Suprapubic skin (tissue), 4 donors: ENCODE measurements at places on chromosomes 3 and 15. TPM values are rescaled to one million over a fixed set of nuclear protein-coding genes. Genes with fewer than 3 reads are reported as not detected.

- DNase-seq = no peak
These were observed 175.8 kb upstream of the STT3B start for GRCh38 chr3:31356941-31357340.

DNA sequence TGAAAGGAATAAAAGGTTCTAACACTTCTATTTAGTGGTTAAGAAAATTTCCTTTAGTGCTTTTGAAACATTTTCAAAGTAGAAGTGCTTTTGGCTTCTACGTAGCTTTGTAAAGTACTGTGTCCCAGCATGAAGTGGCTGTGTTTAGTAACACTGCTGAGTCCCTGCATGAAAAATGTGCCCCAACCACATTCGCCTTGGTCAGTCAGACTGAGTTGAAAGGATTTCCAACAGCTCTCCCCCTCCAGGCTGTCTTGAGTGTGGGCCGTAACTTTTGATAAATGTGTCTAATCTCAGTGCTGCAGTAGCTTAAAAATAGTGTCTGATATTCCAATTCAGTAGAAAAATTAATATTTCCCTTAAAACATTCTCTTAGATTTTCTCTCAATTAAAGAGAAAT, 115.0 kb downstream of the NR1D2 start:
- no peak for DNase-seq

- DNase-seq = no peak
These were observed 203.7 kb downstream of the ABHD5 start for GRCh38 chr3:43894176-43895049.

- no peak for DNase-seq
These were observed 179.3 kb downstream of the FNDC3B start for GRCh38 chr3:172218350-172219323.

- DNase-seq = no peak
These were observed 65.7 kb upstream of the CHMP2B start for GRCh38 chr3:87161417-87161816.

DNA sequence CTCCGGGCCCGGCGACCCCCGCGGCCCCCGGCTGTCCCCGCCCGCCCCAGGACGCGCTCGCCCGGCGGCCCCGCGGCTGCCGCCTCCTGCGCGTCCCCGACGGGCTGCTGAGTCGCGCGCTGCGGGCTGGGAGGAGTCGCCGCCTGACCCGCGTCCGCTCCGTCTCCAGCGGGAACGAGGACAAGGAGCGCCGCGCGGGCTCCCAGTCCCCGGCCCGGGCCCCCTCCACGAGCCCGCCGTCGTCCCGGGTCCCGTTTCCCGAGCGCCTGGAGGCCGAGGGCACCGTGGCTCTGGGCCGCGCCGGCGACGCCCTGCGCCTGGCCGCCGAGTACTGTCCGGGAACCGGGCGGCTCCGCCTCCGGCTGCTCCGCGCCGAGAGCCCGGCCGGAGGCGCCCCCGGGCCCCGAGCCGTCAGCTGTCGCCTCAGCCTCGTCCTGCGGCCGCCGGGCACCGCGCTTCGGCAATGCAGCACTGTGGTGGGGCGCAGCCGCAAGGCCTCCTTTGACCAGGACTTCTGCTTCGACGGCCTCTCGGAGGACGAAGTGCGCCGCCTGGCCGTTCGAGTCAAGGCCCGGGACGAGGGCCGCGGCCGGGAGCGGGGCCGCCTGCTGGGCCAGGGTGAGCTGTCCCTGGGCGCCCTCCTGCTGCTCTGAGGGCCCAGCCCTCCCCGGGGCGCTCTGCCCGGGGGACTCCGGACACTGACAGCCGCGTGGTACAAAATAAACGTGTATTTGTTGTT, 1.5 kb downstream of the C2CD4A start:
- no peak for DNase-seq

DNA sequence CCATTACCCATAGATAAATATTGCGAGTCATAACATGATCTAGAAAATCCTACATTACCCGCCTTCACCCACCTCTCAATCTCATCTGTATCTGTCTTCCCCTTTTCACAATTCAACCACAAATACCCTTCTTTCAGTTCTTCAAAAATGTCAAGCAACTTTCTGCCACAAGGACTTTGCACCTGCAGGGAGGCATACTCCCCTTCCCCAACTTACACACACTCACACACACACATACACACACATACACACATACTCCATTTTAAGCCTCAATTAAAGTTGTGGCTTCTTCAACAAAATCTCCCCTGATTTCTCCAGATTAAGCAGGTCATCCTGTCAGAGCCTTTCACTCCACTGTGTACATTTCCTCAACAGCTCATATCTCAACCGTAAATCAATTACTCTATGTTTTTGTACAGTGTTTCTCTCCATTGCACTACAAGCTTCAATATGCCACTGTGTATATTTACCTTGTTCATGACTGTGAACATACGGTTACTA, 33.1 kb upstream of the CCDC50 start:
- DNase-seq = no peak

DNA sequence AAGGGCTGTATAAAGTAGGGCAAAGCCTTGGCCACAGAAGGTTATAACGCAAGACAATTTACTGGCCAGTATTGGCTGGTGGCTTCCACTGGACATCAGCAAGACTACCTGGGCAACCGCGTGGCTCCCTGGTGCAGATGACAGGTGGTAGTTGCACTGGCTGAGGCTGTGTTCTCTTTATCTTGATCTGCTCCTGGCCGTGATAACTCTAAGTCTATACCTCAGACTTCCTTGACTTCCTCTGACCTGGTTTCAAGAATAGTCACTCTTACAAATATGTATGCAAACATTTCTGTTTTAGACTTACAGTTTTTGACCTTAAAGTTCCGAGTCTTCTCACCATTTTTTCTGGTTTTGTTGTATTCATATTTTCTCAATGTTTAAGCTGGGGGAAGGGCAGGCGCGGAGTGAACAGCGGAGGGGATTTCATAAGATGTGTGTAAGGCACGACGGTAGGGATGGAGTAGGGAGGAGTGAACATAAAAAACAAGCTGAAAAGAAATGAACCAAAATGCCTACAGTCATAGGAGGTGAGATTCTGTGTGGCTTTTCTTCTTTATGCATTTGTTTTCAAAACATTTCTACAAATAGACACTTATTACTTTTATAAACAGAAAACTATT, 15.2 kb upstream of the TMEM212 start:
- no peak for DNase-seq

GRCh38 chr3:142355692-142356091, 92.1 kb downstream of the XRN1 start:
- DNase-seq = no peak

DNA sequence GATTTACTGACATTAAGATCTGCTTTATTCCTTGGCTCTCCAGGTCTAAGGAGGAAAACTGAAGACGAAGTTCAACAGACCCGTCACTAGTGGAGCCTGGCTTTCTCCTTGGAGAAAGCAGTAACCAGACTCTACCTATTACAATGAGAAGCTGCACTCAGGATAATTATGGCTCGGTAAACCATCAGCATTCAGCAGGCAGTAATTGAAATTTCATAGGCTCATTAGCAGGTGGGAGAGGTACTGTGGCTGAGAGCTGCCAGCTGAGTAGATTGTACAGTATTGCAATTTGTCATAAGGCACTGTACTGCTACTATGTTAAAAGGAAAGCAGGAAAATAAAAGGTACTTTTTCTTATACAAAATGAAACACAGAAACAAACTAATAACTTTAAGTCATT, 51.2 kb downstream of the CHAC1 start:
- DNase-seq = no peak

GRCh38 chr3:142915636-142916035, 26.8 kb upstream of the PCOLCE2 start:
- DNase-seq = no peak

- DNase-seq = no peak
These were observed 21.3 kb upstream of the SEC62 start for GRCh38 chr3:169945313-169945712.

- DNase-seq = no peak
These were observed 1.7 kb upstream of the SLC25A38 start for GRCh38 chr3:39381432-39381831.

GRCh38 chr3:49611719-49612118, 57.4 kb downstream of the BSN start:
- DNase-seq = no peak

GRCh38 chr15:45604326-45604725, 17.1 kb downstream of the BLOC1S6 start:
- no peak for DNase-seq

DNA sequence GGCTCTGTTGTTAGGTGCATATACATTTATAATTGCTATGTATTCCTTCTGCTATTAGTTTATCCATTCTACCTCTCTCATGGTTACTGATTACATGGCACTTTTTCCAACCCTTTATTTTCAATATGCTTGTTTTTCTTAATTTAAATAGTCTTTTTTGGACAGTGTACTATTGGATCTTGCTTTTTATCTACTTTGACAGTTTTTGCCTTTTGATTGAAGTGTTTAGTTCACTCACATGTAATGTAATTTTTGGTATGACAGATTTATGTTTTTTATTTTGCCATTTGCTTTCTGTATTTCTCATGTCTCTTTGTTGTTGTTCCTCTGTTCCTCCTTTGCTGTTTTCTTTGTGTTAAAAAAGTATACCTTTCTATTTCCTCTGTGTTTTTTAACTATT, 44.5 kb downstream of the TRPC1 start:
- DNase-seq = no peak

DNA sequence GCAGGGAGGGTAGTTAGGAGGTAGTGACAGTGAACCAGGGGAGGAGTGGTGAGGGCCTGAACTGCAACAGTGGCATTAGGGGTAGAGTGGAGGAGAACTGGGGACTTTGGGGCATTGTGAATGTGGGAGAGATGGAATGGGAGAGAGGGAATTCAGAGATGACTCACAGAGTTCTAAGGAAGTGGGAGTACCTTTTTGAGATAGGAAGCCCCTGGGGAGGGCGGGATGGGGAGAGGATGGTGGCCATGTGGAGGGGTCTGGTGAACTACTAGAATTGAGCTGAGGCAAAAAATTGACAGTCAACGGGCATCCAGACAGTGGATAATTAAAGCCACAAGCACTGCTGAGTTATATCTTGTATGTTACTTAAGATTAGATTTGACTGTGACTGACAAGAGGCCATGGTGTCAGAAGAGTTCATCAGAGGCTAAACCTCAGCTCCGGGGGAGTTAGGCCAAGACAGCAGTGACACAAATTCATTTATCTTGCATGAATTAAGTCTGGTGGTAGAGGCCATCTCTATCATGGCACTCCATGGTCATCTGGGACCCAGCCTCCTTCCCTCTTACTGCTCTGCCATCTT, 34.0 kb downstream of the PLEKHO2 start:
- no peak for DNase-seq

GRCh38 chr15:68431792-68432401, at the start of gene ITGA11:
ITGA11 (minus strand) TSS chr15:68432163; CDS start chr15:68432066, 97 bp downstream.
- no peak for DNase-seq

GRCh38 chr15:51313644-51314280, 24.6 kb downstream of the CYP19A1 start:
- no peak for DNase-seq

DNA sequence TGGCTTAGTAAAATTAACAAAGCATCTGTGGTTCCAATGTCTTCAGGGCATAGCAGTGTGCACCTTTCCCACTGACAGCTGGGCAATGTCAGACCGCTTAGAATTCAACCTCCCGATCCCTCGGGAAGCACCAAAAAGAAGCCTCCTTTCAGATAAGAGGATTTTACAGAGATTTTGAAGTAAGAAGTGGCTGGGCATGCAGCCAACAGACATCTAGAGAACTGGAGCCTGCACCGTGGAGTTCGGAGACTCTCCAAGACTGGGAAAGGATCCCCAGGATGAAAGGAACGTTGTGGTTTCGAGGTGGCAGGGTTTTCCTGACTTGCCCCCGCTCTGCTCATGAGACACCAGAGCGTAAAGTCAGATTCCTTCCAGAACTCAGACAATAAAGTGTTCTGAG, 5.3 kb downstream of the FAM174B start:
- no peak for DNase-seq

DNA sequence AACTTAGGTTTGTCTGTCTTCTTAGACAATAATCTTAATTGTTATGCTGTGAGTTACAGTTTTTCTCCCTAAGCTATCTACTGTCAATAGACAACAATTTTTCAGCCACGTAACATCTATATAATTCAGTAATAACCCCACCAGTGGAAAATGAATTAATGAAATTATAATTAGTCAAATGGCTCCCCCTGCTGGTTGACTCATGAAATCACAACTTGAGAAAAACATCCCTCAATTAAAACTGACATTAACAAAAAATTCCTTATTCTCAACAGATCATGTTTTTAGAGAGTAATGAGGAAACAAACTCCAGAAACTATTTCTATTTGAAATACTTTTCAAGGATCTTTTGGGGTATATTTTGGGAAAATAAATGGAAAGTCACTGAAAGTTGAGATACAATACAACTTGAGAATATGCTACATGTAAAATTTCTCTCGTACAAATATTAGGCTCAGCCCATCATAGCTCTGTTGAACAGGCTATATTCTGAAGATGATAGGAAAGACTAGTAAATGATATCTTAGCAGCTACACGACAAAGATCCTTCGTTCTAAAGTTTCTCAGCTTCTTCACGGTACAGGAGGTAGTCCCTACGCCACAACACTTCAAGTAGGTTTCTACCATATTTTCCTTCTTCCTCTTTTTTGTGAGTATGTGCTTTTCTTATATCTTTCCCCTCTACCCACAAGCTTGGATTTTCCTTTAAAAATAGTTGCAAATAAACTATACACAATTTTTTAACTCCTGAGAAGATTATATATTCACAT, 20.7 kb downstream of the PPP1R2 start:
- DNase-seq = no peak

DNA sequence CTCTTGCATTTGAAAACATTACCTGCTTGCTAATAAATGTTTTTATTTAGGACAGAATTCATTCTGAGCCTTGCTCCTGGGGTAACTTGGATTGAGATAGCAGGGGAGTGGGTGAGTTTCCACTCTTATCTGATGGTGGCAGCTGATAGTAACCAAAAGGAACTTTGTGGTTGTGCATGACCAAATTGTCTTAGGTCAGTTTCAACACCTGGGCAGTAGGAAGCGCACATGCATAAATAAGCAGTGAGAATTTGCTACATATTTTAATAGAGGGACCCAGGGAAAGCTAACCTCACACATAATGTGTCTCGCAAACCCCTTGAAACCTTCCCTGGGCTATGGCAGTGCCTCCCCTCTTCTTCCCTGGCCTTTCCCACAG, 65.4 kb upstream of the XCR1 start:
- no peak for DNase-seq

GRCh38 chr3:133038089-133038730, at the start of gene TMEM108:
TMEM108 (plus strand) TSS chr3:133038391.
- peak; percentile 84 for DNase-seq

DNA sequence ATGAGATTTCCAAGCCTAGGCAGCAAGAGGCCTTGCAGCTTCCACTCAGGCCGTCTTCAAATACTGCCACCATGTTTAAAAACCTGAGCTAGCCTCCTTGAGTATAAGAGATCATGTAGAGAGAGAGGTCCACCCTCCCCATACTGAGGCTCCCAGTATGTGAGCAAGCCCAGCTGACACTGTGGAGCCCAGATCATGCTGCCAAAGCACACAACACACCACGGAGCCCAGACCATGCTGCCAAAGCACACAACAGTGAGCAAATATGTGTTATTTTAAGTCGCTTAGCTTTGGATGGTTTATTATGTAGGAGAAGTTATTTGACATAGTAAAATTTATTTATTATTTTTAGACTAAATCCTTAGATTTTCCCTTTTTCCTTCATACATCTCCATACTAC, 333.7 kb downstream of the CTNNB1 start:
- DNase-seq = no peak

GRCh38 chr15:96053031-96053780, 277.3 kb upstream of the NR2F2 start:
- no peak for DNase-seq

ATR gene
- total RNA-seq = 15.0 TPM

ADAMTS9 gene
- total RNA-seq = 8.6 TPM

RTP4 gene
- total RNA-seq = not detected

ADCY5 gene
- total RNA-seq = 1.4 TPM

LOXL1 gene
- total RNA-seq = 5.6 TPM

GUCA1C gene
- not detected for total RNA-seq

CNTN3 gene
- total RNA-seq = 0.57 TPM

KBTBD8 gene
- total RNA-seq = 1.1 TPM

IRAK2 gene
- 6.4 TPM for total RNA-seq

SCAMP5 gene
- total RNA-seq = 3.5 TPM
